ENCODE measurements at places on chromosomes 7 and 10.

- no peak for DNase-seq
Measured at GRCh38 chr7:27082171-27082570, 13.6 kb downstream of the HOXA1 start.

GRCh38 chr10:84224411-84225028 is 824 bp downstream of the LRIT2 start:
- DNase-seq, result no peak

DNA sequence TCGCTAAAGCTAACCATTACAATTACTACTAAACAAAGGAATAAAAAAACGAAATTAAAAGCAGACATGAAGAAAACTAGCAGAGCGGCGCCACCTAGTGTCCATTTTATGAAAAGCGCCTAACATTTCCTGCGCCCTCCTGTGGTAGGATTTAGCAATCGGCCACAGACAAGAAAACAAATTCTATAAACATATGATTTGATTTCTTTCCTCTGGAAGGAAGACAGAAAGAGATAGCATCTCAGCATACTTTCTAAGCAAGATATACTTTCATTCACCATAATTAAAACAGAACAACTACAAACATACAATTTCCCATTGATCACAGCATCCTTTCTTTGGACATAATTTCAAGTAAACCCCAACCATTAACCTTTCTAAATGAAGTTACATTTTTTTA is 337.7 kb upstream of the NPVF start:
- DNase-seq, result peak; percentile 62

DNA sequence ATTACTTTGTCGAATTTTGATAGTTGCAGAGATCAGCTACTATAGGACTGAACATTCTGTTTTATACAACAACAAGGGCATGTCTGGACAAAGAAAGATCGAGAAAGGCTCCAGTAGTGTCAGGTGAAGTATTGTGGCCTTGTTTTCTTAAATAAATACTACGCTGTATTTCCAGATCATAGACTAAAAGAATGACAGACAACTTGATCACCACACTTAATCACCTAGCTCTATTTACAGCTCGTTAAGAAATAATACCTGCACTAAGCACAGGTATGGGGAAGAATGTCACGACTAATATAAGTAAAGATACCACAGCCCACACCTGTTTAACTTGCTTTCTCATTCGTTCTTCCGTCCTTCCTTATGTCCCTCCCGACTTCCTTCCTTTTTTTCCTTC is 269.2 kb downstream of the HGF start:
- no peak for DNase-seq

DNA sequence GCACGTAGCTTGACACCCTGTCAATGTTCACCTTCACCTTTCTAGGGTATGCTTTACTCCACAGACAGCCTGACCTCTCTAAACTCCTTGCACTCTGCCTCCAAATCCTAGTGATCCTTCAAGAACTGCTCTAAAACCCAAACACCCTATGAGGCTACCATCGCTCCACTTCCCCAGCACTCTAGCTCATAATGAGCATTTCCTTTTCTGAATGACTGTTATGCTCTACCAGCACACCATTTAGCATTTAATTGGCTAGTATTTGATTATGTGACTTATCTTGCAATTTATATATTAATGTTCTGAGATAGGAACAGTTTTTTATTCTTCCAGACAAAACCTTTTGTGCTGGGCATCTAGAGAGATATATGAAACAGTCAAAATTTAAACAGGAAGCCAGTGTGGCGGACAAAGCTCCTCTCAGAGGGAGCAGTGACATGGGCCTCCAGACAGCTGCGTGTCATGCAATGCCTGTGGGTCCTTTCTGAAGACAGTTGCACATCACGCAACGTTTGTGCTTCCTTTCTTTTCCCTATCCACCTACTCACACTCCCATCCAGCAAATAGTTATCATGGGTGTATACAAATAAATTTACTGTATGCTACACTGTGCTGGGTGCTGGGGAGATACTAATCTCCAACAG is 86.3 kb downstream of the ALOX5 start:
- DNase-seq, result no peak

GRCh38 chr7:41942468-41943093 is 239.7 kb upstream of the INHBA start:
- DNase-seq, result peak; percentile 10

DNA sequence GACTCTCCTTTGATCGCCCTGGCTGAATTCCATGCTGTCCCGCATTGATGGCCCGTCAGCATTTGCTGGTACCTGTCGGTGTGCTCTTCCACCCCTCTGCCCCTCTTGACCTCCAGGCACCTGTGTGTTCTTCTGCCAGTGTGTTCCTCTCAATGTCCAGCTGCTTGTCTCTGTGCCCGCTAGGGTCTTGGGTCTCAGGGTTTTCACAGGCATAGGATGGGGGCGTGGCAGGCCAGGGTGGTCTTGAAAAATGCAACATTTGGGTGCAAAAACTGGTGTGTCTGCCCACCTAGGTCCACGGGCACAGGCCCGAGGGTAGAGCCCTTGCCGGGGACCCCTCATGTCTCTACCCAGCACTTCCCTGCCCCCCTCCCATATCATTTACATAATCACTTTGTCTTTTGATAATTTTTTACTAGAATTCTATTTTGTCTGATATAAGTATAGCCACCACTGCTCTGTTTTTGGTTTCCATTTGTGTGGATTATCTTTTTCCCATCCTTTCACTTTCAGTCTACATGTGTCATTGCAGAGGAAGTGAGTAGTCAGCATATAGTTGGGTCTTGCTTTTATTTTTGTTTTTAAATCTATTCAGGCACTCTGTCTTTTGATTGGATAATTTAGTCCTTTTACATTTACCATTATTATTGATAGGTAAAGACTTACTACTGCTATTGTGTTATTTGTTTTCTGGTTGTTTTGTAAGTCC is 46.6 kb upstream of the ADRA2A start:
- no peak for DNase-seq

GRCh38 chr10:43138757-43139241 is 554 bp downstream of the CSGALNACT2 start:
- peak; percentile 34 for DNase-seq

DNA sequence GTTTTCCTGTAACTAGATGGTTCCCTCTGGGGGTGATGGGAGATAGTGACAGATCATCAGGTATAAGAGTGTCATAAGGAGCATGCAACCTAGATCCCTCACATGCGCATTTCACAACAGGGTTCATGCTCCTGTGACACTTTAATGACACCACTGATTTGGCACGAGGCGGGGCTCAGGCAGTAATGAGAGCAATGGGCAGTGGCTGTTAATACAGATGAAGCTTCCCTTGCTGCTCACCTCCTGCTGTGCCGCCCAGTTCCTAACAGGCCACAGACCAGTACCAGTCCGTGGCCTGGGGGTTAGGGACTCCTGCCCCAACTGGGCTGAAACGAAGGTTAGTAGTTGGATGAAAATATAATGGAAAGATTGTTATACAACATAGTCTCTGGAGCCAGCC is 201.6 kb upstream of the LRRN3 start:
- DNase-seq, result no peak

DNA sequence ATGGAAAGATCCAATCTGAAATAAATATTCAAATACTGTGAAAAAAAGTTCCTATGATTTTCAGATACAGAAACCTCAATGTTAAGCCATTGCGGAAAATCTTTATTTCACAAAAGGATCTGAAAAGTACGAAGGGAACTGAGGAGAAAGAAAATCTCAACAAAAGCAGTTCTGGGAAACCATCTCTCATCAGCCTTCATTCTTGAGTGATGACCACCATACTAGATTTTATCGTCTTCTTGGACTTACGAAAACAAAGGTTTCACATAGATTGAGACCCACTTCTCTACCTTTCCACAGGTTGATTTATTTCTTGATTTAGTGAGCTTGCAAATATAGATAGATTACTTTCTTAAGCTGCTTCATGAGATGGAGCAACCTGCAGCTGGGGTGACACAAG is 293.4 kb upstream of the LYZL1 start:
- DNase-seq, result no peak

- DNase-seq, result no peak
Measured at GRCh38 chr10:1468811-1469210, 268.5 kb downstream of the ADARB2 start.

DNA sequence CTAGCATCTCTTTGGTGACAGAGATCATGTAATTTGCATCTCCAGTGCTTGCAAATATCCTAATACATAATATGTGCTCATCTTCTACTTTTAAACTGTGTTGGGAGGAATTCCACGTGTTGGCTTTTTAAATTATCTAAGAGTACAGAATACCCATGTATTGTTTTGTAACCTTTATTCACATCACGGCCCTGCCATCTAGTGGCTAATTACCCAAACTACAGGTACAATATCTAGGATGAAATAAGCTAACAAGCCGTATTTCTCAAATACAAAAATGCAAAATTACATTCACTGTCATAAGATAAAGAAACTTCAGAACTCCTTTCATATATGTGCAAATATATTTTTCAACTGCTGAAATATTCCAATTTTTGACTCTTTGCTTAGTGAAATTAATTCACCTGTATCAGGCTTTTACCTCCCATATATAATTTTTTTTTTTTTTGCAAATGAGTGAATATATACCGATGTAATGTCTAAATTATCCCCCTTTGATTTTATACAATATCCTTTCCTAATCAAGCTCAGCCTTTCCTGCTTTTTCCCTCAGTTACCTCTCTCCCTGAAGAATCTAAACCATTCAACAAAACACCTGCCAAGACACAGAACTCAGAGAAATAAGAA is 30.3 kb upstream of the LSM8 start:
- DNase-seq, result peak; percentile 11

GRCh38 chr7:134850066-134850465 is 70.6 kb downstream of the CALD1 start:
- no peak for DNase-seq

DNA sequence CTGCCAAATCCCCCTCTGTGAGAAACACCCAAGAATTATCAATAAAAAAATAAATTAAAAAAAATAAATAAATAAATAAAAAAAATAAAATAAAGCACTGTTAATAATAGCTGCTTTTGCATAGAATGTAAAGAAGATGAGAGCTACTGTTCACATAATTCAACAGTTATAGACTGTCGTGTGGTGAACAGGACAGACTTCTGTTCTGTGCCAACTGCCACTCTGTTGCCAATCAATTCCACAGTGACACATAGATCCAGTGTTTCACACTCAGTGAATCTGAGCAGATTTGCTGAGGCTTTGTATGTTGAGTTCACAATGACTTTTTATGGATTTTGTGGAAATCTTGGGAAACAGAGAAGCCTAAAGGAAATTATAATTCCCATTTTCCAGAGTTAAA is 14.9 kb downstream of the ARHGAP19 start:
- DNase-seq, result no peak

DNA sequence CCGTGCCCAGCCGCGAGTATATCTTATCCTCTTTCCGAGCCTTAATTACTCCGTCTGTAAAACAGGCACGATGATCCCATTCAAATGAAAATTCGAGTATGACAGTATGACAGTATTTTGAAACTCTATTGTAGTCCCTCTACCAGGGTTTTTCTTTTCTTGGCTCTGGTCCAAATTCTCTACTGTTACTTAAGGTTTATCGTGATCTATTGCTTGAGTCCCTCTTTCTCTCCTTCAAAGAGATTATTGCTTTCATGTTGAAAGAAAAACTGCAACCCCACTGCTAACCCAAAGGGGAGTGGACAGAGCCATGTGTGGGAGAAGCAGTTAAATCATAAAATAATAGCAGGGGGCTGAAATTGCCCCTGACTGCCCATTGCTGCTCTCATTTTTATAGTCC is 1156.6 kb upstream of the AUTS2 start:
- DNase-seq, result no peak

Data from globus pallidus (tissue), 1 donor.